ENCODE measurements at places on chromosomes 16 and 17.

GRCh38 chr17:43043307-43043706 lies 18.3 kb downstream of the RND2 start:
- DNase-seq, result no peak

DNA sequence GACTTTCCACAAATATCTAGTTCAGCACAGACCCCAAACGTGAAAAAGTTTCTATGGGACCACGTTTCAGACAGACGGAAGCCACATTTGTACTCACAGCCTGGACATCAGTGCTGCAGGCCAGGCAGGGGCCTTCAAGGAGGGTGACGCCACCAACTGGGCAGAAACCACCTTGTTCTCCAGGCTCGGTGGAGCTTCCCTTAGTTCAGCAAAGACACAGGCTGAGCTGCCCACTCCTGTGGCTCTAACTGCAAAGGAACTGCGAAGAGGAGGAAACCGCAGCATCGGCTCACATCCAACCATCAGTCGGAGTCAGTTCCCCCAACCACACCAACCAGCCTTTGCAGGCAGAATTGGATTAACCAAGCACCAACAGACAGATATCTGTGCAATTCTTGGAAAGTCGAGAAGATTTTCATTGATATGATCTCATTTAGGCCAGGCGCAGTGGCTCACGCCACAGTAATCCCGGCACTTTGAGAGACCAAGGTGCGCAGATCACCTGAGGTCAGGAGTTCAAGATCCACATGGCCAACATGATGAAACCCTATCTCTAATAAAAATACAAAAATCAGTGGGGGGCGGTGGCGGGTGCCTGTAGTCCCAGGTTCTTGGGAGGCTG lies 73.3 kb upstream of the CNEP1R1 start:
- no peak for DNase-seq

GRCh38 chr16:27204312-27204915 lies 1.1 kb downstream of the KDM8 start:
- no peak for DNase-seq

DNA sequence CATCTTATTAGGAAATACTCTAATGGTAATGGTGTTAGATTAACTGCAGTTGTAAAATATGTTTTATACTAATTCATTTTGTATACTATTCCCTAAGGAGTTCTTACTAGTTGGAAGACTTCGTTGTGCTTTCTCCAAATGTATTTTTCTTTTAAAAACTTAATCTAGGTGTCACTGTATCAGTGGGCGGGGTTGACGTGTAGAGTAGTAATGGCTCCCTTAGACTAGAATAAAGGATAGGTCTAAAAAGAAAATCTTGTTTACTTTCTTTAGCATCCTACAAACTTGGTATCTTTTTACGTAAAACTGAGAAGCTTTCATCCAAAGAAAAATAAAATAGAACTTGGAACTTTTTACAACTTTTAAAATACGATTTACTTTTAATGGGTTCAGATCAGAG lies 55.0 kb upstream of the MRC2 start:
- no peak for DNase-seq

All from H4 (cell line).